NCI-H82 (cell line): ENCODE measurements at places on chromosomes 6 and 20.

- DNase-seq: no peak
Measured at GRCh38 chr20:24663496-24663895, 194.1 kb downstream of the SYNDIG1 start.

DNA sequence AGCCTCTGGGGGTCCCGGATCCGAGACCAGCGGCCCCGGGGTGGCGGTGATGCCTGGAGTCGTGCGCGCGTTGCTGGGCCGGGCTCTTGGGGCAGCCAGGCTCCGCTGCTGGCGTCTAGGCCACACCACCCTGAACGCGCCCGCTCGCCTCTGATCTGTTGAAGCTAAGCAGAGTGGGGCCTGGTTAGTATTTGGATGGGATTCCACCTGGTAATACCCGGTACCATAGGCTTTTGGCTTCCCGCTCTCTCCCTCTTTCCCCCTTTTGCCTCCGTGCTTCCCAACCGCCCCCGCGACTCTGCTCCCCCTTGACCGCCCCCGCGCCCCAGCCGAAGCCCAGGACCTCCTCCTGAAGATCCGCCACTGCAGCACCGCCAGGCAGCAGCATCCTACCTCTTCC is 1383.5 kb upstream of the DEFB115 start:
- peak; percentile 79 for DNase-seq

- DNase-seq: no peak
Measured at GRCh38 chr6:155316419-155316818, 2.1 kb upstream of the TFB1M start.

DNA sequence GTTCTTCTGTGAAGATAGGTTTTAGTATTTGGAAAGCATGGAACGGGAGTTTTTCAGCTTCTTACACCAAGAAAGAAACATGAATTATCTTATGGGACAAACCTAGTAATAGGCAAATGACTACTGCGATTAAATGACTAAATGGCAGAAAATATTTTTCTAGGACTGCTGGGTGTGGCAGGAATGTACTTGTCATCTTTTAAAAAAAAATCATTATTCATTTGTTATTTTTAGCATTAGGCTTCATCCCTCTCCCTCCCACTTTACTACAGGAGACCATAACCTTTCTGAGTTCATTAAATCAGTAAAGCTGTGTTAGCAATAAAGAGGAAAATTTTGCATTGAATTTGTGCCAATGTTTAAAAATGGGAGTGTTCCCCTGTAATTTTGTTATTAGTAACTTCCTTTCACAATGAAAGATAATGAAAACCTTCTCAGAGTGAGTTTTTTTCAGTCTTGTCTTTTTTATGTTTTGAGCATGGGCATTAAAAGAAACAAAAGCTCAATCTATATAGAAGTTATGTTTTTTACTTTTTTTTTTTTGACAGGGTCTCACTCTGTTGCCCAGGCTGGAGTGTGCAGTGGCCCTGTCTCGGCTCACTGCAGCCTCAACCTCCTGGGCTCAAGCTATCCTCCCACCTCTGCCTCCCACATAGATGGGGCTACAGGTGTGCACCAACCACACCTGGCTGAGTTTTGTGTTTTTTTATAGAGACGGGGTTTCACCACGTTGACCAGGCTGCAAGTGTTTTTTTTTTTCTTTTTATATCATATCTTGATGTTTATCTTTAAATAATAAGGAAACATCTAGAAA is 105.6 kb upstream of the CLDN20 start:
- DNase-seq: no peak

GRCh38 chr6:87982134-87982533 is 65.5 kb upstream of the SPACA1 start:
- DNase-seq: no peak

DNA sequence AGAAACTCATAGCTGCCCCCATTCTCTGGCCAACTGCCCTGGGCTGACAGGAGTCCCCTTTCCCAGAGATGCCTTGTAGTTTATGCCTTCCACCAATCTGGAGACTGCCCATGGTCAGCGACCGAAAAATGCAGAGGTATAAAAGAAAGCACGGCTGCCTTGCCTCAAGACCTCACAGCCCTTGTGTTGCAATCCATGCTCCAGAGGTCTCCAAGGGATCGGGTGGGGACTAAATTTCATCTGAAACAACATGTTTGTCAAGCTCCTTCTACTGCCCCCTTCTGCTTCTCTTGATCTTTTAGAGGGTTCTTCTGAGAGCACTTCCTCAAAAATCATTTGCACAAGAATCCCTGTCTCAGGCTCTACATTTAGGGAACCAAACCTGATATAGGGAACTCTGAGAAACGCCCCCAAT is 128.8 kb downstream of the PLCB1 start:
- DNase-seq: no peak

- no peak for DNase-seq
Measured at GRCh38 chr6:148678682-148679081, 68.1 kb upstream of the UST start.

- DNase-seq: no peak
Measured at GRCh38 chr6:14726816-14727493, 518.9 kb upstream of the JARID2 start.

- DNase-seq: peak; percentile 35
Measured at GRCh38 chr20:23412026-23412425, 9.3 kb downstream of the NAPB start.

DNA sequence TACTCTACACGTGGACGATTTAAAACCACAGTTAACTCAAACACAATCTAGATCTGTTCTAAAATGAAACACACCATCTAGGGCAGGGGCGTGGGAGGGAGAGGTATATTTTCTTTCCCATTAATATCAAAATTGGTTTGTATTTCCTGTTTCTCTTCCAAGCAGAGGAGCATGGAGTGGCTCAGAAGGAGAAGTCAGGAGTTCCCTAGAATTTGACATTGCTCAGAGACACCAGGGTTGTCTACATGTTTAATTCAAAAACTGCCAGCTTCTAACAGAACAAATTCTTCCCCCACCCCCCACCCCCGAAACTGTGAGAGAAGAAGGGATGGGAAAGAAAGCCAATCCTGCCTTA is 2.3 kb downstream of the PREX1 start:
- no peak for DNase-seq

DNA sequence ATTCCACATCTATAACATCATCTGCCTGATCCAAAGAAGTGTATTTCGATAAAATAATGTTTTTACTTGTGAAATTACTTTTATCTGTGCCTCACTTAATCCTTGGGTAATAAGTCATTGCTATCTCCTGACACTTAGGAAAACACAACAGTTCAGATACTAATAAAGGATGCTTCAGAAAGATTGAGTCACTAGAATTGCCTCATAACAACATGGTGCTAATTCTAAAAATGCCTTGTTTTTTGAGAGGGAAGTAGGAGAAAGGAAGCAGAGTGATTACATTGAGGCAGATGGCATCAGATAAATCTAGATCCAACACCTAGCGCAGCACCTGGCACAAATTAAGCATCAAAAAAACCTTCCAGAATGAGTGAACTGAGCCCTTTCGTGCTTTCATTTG is 69.0 kb downstream of the NCOA7 start:
- DNase-seq: no peak

DNA sequence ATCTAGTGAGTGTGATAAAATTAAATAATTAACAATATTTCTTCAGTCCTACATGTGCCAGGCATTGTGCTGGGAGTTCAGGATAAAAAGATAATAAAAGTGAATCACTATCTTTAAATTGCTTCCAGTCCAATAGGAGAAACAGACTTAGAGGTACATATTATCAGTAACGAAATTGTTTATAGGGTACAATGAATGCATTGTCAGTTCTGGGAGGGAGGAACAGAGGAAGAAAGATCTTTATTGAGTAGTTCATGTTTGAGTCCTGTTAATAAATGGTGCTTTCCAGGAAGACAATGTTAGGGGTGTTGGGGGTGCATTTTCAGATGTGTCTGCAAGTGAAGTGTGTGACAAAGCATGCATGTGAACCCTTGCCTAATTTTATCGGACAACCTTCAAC is 183.1 kb downstream of the OGFRL1 start:
- DNase-seq: no peak

- peak; percentile 44 for DNase-seq
Measured at GRCh38 chr20:62860924-62861691, 514 bp downstream of the TCFL5 start.
